Mesendoderm (in vitro differentiated cells): ENCODE measurements at places on chromosomes 6 and 20.
A peak's percentile ranks its signal among the peaks of the same experiment; 100 is the strongest.

DNA sequence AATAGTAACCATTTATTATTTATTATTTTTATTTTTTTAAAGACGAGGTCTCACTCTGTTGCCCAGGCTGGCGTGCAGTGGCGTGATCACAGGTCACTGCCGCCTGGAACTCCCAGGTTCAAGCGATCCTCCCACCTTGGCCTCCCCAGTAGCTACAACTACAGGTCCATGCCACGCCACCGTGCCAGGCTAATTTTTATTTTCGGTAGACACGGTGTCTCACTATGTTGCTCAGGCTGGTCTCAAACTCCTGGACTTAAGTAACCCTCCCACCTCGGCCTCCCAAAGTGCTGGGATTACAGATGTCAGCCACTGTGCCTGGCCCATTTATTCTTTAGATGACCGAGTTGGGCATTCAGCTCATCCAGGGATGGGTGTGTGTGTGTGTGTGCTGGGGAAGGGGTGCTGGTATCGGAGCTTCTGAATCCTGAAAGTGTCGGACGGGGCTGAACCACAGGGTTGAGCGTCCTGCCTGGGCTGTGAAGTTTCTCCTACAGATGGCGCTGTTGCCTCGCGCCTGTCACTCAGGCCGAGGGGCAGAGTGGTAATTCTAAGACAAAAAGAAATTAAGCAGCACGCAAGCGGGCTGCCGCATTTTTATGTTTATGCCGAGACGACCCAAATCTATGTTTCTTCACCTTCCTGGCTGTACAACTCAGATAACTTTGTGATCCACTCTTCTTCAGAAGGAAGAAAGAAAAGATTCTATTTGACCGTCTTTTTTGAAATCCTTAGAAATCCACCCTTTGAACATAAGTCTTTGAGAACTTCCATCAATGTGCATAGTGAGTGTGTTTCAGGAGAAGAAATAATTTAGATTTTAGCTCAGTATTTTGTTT lies 252.8 kb downstream of the CDH26 start:
- DNase-seq: peak; percentile 71
- H3K4me1 ChIP-seq: no peaks in the 10 kb centered on the region
- no peak overlapping the region for H3K27ac ChIP-seq
- H3K27me3 ChIP-seq: no peaks in the 10 kb centered on the region
- H3K36me3 ChIP-seq: no peaks in the 10 kb centered on the region

GRCh38 chr20:16771213-16771612 lies 23.1 kb downstream of the OTOR start:
- no peak overlapping the region for H3K4me3 ChIP-seq
- no peak overlapping the region for H3K27ac ChIP-seq

GRCh38 chr6:141744194-141744925 lies 388.4 kb upstream of the GJE1 start:
- no peak overlapping the region for H3K27ac ChIP-seq
- H3K36me3 ChIP-seq: no peaks in the 10 kb centered on the region
- no peaks in the 10 kb centered on the region for H3K27me3 ChIP-seq
- H3K4me3 ChIP-seq: no peak overlapping the region
- DNase-seq: no peak

DNA sequence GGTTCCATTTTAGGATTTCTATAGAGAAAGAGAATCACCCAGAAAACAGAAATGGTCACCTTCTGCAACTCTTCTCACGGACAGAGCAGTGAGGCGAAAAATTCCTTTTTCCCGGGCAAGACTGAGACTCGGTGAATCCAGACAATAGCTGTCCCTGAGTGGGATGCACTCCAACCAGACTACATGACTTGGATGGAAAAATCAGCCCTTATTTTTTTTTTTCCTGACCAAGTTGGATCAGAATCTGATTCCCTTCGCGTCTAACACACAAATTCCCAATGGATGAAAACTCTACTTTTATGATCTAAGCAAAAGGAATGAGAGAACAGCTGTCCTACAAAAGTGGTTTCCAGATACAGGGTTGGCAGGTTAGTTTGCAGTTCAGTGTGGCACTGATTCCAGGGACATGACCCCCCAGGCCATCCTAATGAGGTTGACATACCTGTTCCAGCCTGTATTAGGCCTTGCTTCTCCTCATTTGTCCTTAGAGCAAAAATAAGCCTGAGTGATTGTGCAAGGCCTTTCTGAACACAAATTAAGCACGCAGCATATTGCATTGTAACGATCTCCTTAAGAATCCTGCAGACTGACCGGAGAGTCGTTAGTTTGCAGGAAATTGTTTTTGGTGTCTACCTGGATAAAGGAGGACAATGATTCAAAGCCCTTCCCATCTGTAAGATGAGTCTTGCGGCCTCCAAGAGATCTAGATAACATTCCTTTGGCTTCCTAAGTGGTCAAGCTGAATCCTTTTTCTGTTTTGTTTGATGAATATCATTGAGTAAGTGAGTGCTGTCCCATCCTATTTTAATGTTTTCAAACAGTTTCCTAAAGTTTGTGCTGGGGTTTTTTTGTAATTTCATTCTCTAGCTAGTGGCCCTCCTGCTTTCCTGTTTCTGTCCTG lies 1.5 kb upstream of the NEDD9 start:
- H3K4me1 ChIP-seq: peaks cover 11% of the 10 kb centered on the region
- peak; percentile 62 for DNase-seq
- H3K27me3 ChIP-seq: no peaks in the 10 kb centered on the region

GRCh38 chr6:140970485-140970884 lies 1162.2 kb upstream of the GJE1 start:
- no peaks in the 10 kb centered on the region for H3K36me3 ChIP-seq
- H3K4me1 ChIP-seq: no peaks in the 10 kb centered on the region
- no peak overlapping the region for H3K4me3 ChIP-seq

- H3K27ac ChIP-seq: no peak overlapping the region
- no peaks in the 10 kb centered on the region for H3K27me3 ChIP-seq
- H3K4me3 ChIP-seq: no peak overlapping the region
- DNase-seq: no peak
Observed at GRCh38 chr20:32149566-32150170, 40.2 kb downstream of the TM9SF4 start.

DNA sequence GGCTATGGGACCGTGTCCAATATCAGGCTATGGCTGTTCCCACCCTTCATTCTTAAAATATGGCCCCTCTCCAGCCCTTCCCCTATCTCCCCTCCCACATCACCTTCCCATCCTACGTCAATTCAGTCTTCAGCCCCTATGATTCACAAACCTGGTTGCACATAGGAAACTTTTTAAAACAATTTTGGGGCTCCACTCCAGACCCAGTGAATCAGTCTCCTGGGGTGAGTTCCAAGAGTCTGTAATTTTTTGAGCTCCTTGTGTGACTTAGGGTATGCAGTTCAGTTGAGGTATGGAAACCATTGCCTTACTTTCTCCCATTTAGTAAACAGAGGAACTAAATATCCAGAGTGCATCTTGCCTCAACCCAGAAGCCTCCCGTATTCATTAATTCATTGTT lies 5.5 kb downstream of the HNF4A start:
- H3K27ac ChIP-seq: no peak overlapping the region
- no peaks in the 10 kb centered on the region for H3K36me3 ChIP-seq
- H3K4me3 ChIP-seq: no peak overlapping the region
- H3K27me3 ChIP-seq: no peaks in the 10 kb centered on the region
- no peak for DNase-seq

GRCh38 chr6:166417285-166417691 lies 34.5 kb upstream of the MPC1 start:
- H3K36me3 ChIP-seq: peaks cover 2% of the 10 kb centered on the region
- no peaks in the 10 kb centered on the region for H3K4me1 ChIP-seq
- H3K27ac ChIP-seq: no peak overlapping the region
- H3K4me3 ChIP-seq: no peak overlapping the region
- DNase-seq: no peak

DNA sequence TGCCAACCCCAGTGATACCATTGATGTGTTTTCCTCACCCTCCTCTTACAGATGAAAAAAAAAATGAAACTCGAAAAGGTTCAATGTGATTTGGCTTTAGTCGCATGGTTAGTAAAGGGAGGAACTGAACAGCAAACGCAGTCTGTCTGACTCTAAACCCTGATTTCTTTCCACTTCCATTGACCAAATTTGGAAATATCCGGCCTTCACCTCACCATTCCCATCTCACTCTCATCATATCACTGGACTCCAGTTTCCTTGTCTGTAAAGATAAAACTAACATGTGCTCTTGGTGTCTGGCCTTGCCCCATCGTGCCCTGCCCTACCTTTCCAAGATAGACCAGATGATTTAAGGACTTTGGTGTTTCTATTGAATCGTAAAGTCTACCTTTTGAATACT lies 48.7 kb upstream of the ADGRF1 start:
- no peak overlapping the region for H3K4me3 ChIP-seq
- DNase-seq: no peak
- H3K4me1 ChIP-seq: no peaks in the 10 kb centered on the region
- no peaks in the 10 kb centered on the region for H3K36me3 ChIP-seq
- no peak overlapping the region for H3K27ac ChIP-seq

- H3K27ac ChIP-seq: no peak overlapping the region
- no peaks in the 10 kb centered on the region for H3K36me3 ChIP-seq
- no peak overlapping the region for H3K4me3 ChIP-seq
- H3K4me1 ChIP-seq: no peaks in the 10 kb centered on the region
Observed at GRCh38 chr20:50533061-50533460, 22.9 kb downstream of the PTPN1 start.

DNA sequence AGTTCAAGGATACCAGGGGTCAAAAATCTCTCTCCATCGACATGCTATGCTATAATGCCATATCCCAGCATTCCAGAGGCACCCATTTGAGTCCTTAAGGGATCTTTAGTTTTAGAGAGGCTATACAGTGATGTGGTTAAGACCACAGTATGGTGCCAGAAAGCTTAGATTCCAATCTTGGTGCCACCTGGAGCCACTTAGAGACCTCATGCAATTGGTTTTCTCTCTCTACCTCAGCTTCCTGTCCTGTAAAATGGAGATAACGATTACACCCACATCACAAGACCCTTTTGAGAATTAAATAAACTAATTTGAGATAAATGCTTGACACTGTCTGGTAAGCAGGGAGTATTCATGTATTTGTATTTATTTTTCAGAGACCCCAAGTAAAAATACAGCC lies 39.0 kb downstream of the PLAGL1 start:
- peaks cover 35% of the 10 kb centered on the region for H3K27me3 ChIP-seq
- no peaks in the 10 kb centered on the region for H3K36me3 ChIP-seq
- peaks cover 20% of the 10 kb centered on the region for H3K4me1 ChIP-seq
- peak; percentile 71 for DNase-seq
- H3K27ac ChIP-seq: no peak overlapping the region

DNA sequence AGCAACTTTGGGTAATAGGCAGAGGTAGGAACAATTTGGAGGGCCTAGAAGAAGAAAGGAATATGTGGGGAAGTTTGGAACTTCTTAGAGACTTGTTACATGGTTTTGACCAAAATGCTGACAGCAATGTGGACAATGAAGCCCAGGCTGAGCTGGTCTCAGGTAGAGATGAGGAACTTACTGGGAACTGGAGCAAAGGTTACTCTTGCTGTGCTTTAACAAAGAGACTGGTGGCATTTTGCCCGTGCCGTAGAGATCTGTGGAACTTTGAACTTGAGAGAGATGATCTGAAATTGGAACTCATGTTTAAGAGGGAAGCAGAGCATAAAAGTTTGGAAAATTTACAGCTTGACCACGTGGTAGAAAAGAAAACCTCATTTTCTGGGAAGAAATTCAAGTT lies 28.3 kb upstream of the TMEM200A start:
- H3K36me3 ChIP-seq: no peaks in the 10 kb centered on the region
- no peaks in the 10 kb centered on the region for H3K4me1 ChIP-seq
- no peaks in the 10 kb centered on the region for H3K27me3 ChIP-seq

- H3K4me1 ChIP-seq: no peaks in the 10 kb centered on the region
- H3K27me3 ChIP-seq: peaks cover 2% of the 10 kb centered on the region
- DNase-seq: no peak
- no peak overlapping the region for H3K27ac ChIP-seq
- no peaks in the 10 kb centered on the region for H3K36me3 ChIP-seq
Observed at GRCh38 chr6:14699803-14700601, 545.9 kb upstream of the JARID2 start.

- H3K27ac ChIP-seq: no peak overlapping the region
- no peak for DNase-seq
- no peak overlapping the region for H3K4me3 ChIP-seq
- peaks cover 8% of the 10 kb centered on the region for H3K4me1 ChIP-seq
- no peaks in the 10 kb centered on the region for H3K36me3 ChIP-seq
Observed at GRCh38 chr20:22569353-22569752, 15.0 kb downstream of the FOXA2 start.

GRCh38 chr20:13344671-13345070 lies 123.6 kb downstream of the ISM1 start:
- no peak for DNase-seq
- peaks cover 5% of the 10 kb centered on the region for H3K4me1 ChIP-seq
- H3K27ac ChIP-seq: peak overlapping the region; percentile 19
- no peaks in the 10 kb centered on the region for H3K27me3 ChIP-seq

DNA sequence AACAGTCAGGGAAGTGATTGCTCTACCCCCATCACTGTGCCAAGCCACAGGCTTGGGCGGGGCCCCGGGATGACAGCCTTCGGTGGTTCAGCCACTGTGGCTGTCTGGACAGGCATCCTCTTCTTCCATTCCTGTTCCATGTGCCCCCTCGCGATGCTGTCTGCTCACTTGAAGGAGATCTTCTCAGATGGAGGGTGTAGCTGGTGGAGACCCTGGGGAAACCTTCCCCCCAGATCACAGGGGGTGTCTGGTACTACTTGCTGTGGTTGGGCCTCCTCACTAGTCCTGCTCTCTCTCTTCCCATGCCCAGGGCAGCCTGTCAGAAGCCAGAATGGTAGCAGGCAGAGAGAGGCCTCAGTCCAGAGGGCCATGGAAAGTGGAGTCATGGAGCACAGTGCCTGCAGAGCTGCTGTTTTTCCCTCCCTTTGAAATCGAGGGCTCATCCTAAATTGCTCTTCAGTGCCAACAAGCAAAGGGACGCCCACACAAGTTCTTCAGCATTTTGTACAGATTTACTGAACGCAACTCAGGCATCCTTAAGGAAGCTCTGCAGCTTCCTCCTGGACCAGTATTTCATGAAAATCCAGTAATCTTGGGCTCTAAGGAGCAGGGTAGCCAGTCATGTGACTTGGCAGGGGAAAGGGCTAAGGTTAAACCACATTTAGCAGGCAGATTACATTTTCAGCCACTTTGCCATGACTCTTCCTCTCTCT lies 326.6 kb downstream of the ZFAND3 start:
- no peak for DNase-seq
- no peak overlapping the region for H3K27ac ChIP-seq
- H3K4me1 ChIP-seq: peaks cover 20% of the 10 kb centered on the region
- H3K36me3 ChIP-seq: no peaks in the 10 kb centered on the region
- H3K4me3 ChIP-seq: no peak overlapping the region

GRCh38 chr6:82891076-82891475 lies 174.6 kb downstream of the UBE3D start:
- H3K27ac ChIP-seq: no peak overlapping the region
- DNase-seq: no peak
- no peaks in the 10 kb centered on the region for H3K4me1 ChIP-seq
- no peaks in the 10 kb centered on the region for H3K36me3 ChIP-seq

DNA sequence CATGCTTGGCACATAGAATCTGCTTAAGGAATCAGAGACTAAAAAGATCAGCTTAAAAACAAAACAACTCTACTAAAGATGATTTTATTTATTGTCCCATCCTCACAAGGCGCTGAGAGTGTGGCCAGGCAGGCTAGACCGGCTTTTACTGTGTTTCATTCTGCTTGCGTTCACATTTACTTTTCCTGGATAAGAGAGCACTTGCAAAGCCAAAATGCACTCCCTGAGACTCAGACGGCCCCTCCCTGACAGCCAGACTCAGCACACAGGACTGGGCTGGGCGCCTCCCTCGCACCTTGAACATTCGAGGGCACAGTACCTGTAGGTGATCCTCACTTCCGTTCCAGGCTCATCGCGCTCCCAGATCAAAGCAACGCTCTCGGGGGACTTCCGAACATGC lies 10.2 kb downstream of the ACSS1 start:
- H3K4me1 ChIP-seq: no peaks in the 10 kb centered on the region
- no peak overlapping the region for H3K4me3 ChIP-seq
- no peak overlapping the region for H3K27ac ChIP-seq
- H3K36me3 ChIP-seq: no peaks in the 10 kb centered on the region
- H3K27me3 ChIP-seq: no peaks in the 10 kb centered on the region
